ENCODE measurements at places on chromosomes 4 and X.

GRCh38 chrX:10296576-10296975, 139.8 kb downstream of the CLCN4 start:
- no peak for DNase-seq

DNA sequence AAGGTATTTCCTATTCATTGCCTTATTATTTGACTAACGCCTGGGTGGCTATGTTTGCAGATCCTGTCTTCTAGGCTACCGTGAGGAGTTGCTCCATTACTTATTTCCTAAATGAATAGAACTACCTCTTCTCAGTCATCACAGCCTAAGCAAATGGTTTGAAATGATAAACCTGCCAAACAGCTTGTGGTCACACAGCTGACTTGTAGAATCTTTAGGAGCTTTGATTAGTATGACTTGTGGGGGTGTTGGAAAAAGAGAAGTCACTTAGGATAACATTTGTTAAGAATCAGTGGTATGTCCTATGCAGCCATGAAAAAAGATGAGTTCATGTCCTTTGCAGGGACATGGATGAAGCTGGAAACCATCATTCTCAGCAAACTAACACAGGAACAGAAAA, 169.3 kb downstream of the PPARGC1A start:
- DNase-seq, result no peak

DNA sequence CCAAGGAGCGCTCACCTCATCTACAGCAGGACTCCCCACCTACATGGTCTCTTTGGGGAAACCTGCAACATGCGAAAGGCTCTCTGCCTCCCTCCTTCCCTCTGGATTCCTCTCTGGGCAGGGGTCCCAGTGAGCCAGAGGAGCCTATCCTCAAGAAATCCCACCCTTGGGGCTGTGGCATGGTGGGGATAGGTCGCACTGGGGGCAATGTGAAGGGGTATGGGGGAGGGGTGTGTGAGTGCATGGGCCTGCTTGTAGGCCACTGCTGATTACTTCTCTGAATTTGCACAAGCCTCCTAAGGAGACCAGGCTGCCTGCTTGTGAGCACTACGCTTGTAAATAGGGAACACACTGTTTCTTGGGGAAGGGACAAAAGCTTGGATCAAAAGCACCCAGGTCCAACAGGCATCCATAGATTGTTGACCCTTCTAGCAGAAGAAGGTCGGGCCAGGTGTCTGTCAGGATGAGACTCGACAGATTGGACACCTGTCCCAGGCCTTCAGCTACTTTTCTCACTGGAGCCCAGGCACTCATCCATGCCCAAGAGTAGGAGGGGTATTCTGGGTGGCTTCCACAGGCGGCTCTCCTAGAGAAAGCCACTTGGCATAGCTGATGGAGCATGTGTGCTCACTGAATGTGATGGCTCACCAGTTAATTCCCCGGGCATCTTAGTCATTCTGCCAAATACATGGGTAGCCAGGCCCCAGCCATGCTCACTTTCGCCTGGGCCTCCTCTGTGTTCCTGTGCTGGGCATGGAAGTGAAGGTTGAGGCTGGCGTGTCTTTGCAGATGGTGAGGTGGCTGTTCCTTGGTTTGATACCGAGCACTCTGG, 75.0 kb downstream of the NBDY start:
- peak; percentile 39 for DNase-seq

DNA sequence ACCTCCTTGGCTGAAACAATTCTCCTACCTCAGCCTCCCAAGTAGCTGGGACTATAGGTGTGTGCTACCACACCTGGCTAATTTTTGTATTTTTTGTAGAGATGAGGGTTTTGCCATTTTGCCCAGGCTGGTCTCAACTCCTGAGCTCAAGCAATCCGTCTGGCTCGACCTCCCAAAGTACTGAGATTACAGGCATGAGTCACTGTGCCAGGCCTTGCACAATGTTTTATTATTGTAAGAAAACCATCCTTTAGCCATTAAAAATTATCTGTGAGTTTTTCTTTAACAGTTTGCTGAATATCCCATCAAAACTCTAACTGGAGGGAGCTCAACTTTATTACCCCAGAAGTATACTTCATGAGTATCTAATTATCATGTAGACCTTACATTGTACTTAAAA, 900.3 kb downstream of the PCDH7 start:
- no peak for DNase-seq

DNA sequence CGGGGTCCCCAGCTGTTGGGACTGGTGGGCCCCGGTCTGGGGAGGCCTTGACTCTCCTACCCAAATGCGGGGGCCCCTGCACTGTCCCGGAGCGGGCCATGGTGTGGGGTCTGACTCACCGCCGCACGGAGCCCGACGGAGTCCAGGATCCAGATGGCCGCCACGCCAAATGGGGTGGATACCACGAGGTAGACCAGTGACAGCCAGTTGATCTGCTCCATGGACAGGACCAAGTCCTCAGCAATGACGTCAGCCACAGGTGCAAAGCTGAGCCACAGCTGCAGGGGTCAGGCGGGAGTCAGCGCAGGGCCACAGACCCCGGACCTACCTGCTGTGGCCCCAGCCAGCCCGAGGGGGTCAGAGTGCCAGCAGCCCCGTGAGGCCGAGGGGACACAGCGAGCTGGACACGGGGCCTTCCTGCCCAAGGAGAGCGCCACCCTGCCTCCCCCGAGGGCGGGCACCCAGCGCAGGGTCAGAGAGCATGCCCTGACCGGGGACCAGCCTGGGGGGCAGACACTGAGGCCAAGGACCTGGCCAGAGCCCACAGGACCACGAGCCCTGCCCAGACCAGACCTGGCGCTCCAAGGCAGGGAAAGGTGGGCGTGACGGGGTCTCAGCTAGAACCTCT, 2.4 kb downstream of the SLC49A3 start:
- DNase-seq, result no peak

DNA sequence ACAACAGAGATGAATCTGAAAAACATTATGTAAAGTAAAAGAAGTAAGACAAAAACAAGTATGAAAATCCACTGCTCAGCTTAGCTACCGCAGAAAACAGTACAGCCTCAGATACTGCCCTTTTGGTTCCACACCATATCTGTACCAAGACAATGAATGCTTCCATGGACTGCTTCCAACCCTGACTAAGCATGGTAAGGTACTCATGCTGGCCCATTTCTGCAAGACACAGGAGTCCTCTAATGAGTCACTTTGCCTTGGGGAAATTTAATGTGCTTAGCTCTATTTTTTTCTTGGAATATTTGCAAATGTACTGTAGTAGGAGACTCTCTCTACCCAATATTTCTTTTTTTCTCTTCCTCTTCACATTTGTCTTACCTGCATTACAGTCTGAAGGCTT, 931.7 kb upstream of the HS3ST1 start:
- no peak for DNase-seq

GRCh38 chr4:55808186-55808585, 11.4 kb upstream of the EXOC1L start:
- no peak for DNase-seq

DNA sequence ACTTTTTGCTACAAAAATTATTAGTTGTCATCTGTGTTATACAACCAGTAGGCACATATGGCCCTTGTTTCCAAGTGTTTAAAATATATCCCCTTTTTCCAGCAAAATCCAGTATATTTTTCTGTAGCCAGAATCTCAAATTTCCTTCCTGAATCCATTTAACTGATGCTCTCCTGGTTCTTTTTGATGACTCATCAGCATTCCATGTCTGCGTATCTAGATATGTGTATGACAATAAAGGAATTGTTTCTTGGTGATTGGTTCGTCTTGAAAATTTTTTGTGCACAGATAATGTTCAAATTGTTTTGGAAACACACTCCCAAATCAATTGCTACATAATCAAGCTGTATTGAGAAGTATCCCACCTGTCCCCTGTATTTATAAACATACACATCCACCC, 98.3 kb downstream of the ITM2A start:
- no peak for DNase-seq

DNA sequence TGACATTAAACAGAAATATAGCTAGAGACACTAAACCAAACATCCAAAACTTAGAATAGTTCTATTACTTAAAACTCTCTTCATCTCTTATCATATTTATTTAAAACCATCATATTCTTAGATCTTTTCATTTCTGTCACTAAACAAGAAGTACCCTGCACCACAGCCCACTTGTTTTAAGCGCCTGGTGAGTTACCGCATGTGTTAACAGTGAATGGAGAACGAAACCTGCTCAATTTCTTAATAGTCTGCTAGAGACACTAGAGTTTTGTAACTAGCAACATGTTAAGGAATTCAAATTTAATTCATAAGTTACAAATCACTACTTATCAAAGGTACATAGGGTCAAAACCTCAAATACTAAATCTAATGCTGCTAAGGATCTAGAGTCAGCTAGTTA, 111.5 kb downstream of the FBXW7 start:
- DNase-seq, result no peak

DNA sequence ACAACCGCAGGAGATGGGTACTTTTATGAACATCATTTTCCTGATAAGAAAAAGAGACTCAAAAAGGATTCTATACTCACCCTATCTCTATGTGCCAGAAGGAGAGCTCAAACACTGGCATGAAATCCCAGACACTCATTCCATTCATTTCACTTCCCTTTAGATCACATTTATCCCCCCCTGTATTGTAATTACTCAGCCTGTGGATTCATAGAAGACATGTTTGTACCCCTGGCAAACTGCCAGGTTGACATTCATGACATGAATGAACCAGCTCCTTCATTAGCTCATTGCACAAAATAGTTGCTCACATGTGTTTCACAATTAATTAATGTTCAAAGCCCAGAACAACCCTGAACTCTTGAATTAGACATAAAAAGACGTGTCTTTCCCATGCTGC, 4.9 kb downstream of the SMR3A start:
- DNase-seq, result no peak

DNA sequence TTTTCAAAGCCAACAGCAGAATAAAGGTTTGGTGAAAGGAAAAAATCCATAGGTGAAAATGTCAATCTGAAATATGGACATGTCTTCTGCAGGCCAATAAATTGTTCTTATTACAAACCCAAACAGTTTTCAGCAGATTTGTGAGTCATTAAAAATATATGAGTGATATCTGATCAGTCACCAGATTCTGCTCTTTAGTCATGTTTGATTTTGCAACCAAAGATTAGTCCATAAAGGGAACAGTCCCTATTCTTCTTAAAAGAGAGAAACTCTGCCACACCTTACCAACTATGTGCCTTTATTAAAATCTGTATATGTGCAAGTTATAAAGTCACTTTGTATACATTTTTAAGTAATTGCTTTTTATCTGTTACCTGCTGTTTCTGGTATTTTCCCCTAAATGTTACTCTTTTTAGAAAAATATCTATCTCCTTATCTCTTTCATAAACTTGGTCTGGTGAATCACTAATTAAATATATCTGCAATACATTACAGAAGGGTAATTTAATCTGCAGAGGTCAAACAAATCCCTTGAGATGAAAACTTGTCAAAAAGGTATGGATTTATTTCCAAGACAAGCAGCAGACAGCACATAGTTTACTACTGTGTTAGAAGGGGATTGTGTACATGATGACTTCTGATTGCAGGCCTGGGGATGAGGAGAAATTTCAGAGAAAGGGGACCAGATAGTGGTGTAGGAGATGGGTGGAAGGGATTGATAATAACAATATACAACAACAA, 322.9 kb upstream of the NWD2 start:
- DNase-seq, result no peak

DNA sequence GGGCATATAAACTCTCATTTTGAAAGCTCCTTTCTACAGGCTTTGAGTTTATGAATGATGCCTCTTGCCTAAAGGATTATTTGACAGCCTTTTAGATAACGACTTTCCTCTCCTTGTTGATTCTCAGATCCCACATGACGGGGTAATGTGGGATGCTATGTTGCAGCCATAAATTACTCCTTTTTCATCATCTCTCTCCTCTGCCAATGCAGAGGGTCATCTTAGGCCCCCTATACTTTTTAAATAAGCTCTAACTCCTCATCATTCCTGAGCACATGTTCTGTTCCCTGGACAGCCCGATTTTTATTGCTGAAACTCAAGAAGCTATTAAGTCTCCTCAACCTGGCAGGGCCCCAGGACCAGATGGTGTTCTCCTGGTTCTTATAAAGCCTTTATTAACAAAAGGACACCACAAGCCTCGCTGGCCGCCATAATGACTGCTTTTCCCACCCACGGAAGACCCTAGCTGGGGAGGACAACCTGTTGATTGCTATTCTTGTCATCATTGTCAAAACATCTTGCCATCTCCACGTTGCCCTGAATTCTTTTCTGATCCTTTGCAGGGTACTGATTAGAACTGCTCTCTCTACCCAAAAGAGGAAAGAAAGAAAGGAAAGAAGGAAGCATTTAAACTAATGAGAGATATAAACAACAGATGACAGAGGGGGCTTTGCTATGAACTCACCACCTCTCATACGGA, 150.7 kb downstream of the DHX15 start:
- peak; percentile 22 for DNase-seq

GRCh38 chr4:131584587-131584986, 1564.5 kb upstream of the PCDH10 start:
- DNase-seq, result no peak
